Activated CD8-positive, alpha-beta memory T cell treated with anti-CD3 and anti-CD28 coated beads, Interleukin-2, amount 50 U/mL, for 48 hours (primary cell): ENCODE measurements at places on chromosomes 4 and X.

DNA sequence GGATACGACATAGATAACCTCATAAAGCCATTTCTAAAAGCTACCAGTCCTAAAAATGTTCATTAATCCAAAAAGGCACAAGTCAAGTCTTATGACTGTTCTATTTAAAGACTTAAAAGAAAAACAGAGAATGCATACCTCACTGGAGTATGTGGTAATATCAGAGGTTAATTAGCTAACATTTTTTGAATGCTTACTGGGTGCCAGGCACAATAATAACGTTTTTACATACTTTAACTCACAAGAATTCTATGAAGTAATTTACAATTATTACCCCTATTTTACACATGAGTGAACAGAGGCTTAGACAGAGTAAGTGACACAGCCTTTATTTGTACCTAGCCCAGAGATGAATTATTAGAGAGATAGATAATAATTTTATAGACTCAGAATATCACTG lies 207.5 kb downstream of the PDGFC start:
- DNase-seq: no peak

DNA sequence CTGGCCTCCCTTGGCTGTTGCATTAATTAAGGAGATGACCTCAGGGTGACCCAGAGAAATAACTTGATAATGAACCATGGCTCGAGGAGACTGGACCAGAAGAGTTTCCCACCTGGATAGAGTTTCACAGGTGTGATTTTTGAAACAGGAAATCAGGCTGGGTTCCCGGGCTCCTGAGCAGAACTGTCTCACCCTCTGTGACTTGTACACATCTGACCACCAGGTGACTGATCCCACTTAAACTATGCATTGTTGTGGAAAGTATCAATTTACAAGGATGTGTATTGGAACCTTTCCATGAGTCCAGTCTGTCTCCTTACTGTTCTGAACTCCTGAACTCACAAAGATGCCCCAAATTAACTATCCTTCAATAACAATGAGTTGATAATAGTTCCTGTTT lies 220.3 kb downstream of the PTTG2 start:
- no peak for DNase-seq

- DNase-seq: no peak
These were observed 328.6 kb downstream of the ARHGAP10 start for GRCh38 chr4:148060264-148061140.

DNA sequence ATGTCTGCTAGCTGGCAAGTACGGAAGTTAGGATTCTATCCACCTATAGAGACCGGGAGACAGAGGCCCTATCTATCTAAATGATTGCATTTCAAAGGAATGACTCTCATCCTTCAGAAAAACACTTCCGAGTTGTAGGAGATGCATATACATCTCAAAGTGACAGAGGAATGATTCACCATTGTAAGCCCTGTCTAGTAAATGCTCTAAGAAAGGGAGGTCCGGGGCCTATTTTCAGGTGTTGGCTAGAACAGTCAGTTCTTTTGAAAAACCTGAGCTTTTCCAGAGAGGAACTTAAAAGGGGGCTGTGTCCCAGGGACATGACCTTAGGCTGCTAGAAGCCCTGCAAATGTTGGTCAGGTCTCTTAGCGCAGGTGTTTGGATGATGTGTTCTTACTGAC lies 262.9 kb upstream of the IL1RAPL1 start:
- no peak for DNase-seq

GRCh38 chr4:113582737-113583136 lies 178.8 kb downstream of the CAMK2D start:
- DNase-seq: no peak

DNA sequence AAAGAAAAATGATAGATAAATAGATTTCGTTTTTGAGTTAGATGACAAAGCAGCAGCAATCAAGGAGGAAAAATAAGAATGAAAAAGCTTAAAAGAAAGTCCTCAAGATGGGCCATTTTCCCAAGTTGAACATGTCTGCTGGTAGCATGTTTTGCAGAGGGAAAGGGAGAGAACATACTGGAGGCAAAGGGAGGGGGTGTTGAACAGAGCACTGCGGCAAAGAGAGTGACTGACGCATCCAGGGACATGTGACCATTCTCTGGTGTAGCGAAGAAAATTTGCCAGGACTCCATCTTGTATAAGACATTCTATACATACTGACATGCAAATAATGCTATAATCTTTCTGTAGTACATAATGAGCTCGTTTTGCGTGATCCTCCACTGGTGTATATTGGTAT lies 1.2 kb downstream of the LINC00632 start:
- DNase-seq: no peak

GRCh38 chr4:24547979-24548378 lies 36.4 kb downstream of the DHX15 start:
- DNase-seq: no peak

GRCh38 chr4:107950746-107951540 lies 19.6 kb downstream of the CYP2U1 start:
- no peak for DNase-seq

DNA sequence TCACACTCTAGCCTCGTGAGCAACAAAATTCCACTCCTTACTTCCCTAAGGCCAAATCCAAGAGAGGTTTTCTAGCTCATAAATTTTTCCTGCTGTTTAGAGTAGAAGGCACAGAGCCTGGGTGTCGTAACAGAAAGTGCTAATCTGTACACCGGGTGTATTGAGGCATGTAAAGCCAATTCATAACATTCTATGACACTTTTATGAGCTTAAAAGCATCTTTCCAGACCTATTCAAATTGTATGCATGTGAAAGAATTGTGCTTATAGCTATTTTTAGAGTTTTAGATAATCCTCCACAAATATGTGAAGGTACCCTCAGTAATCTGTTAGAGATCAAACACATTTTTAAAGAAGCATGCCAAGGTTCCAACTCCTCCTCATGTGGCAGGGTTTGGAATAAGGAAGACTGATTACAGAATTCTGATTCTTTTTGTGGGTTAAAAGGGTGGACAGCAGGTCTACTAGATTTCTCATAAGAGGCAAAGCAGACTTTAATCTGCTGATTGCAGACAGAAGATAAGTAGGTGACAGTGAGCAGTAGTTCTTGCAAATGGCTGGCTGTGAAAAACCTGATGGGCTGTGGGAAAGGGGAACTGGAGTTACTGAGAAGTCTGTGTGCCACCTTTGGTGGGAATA lies 25.5 kb upstream of the LRCH2 start:
- DNase-seq: no peak

GRCh38 chr4:96342790-96343455 lies 503.0 kb downstream of the PDHA2 start:
- no peak for DNase-seq

- DNase-seq: no peak
These were observed 504.5 kb upstream of the FRG1 start for GRCh38 chr4:189436207-189436606.
